ENCODE measurements at places on chromosomes 1 and 21.

- DNase-seq = no peak
These were observed 213.2 kb downstream of the USH2A start for GRCh38 chr1:216210081-216210480.

DNA sequence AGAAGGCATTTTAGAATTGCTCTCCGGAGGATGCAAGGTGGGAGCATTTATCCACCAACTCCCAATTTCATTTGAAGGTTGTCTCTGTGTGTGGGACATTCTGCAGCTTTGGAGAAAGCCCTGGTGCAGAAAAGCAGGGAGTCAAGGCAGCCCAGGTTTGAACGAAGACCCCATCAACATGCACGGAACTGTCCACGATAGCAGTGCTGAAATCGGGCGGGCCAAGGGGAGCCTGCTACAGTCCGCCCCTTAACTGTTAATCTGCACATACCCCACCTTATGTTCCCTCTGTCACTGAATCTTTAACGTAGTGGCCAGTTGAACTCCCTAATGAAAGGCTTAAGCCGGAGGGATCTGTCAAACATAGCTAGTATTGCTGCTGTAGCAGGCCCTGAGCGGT, 68.8 kb upstream of the C1orf174 start:
- no peak for DNase-seq

GRCh38 chr1:150168960-150169601, 19.4 kb downstream of the PLEKHO1 start:
- DNase-seq = peak; percentile 84

GRCh38 chr1:52098139-52098871, 42.2 kb downstream of the BTF3L4 start:
- DNase-seq = no peak

DNA sequence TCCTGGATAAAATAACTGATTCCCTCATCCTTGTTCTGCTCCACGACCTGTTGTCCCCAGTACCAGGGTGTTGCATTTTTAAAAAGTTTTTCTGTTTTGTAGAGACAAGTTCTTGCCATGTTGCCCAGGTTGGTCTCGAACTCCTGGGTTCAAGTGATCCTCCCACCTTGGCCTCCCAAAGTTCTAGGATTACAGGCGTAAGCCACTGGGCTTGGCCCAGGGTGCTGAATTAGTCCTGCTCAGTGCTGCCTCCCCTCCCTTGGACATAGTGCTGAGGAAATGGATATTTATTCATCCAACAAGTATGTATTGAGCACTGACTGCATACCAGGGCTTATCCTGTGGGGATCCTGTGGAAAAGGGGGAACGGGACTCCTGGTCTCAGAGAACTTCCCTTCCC, 126.4 kb downstream of the PTPRU start:
- no peak for DNase-seq

- peak; percentile 83 for DNase-seq
These were observed at the start of gene PSEN2 for GRCh38 chr1:226870401-226871279. TSS of gene PSEN2 (plus strand) at chr1:226870616. CDS start at chr1:226881908, 11,292 bp downstream.

- DNase-seq = no peak
These were observed 472 bp downstream of the DTL start for GRCh38 chr1:212035835-212036605.

DNA sequence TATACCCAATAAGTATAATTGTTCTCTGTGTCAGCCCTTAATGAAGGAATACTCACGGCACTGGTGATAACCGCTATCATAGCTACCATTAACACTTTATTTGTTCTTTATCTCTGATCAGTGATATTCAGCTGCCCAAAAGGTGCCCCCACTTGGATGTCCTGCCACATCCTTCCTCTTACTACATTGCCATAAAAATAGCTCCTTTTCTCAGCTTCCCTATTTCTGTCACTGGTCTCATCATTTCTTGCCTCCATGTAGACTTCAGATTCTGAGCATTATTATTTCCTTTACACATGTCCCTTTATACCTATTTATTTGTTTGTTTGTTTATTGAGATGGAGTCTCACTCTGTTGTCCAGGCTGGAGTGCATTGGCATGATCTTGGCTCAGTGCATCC, 2.7 kb upstream of the RAB29 start:
- DNase-seq = no peak

DNA sequence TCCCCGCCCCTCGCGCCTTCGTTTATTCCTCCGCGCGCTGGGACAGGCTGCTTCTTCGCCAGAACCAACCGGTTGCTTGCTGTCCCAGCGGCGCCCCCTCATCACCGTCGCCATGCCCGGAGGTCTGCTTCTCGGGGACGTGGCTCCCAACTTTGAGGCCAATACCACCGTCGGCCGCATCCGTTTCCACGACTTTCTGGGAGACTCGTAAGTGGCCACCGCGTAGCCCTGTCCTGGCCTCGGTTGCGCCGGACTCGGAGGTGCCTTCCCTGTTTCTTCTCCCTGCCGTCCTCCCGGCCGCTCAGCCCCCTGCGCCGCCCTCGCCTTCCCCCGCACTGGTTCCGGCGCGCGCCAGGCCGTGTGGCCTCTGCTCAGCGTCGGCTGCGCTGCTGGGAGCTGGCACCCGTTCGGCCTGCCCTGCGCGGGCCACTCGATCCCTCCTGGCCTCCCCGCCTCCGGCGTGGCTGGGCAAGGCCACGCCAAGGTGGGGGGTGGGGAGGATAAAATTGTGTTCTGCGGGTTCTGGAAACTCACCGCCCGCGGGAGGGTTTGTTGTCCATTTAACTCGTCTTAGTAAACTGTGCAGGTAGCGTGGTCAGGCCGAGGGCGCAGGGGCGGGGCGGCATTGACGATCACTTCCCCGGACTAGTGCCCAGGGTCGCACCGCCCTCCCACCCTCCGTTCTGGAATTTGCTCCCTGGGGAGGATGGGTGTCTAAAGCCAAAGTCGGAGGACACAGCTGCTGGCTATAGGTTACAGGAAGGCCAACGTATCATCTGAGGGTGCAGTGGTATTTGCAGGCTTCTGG, at the start of gene PRDX6:
PRDX6 (plus strand) TSS at position 50 of the 808 bp plus-strand sequence; CDS start at position 113, 63 bp downstream.
- DNase-seq = peak; percentile 61

- no peak for DNase-seq
These were observed 83.5 kb downstream of the SPATA46 start for GRCh38 chr1:162293073-162293692.

DNA sequence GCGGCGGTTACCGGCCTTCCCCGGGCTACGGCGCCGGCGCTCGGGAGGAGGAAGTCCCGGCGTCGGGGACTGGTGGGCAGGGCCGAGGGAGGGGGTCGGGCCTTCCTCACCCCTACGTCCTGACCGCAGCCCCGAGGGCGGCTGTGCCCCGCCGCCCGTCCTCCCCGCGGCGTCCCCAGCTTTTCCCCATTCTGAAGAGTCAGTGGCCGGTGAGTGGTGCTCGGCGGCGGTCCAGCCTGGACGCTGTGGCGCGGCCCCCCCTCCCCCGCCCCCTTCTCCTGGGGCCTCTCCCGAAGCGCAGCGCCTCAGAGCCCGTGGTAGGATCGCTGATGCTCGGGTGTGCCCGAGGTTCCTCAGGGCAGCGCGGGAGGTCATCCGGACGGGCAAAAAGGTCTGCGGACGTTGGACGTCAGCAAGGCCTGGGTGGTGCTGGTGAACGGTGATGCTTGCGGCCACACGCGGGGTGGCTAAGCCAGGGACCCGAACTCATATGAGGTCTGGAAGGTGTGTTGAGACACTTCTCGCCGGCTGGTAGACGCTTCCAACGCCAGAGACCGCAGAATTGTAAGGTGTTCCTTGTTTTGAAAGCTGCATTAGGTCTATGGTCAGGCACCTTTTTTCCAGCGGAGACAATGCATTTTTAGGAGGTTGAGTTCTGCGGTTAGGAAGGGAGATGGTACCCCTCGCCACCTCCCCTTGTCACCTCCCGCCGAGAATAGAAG, 725 bp downstream of the SLC25A33 start:
- no peak for DNase-seq

GRCh38 chr1:238955934-238956333, 430.4 kb upstream of the CHRM3 start:
- DNase-seq = no peak

- DNase-seq = no peak
These were observed 167.7 kb downstream of the SIPA1L2 start for GRCh38 chr1:232462213-232462612.

DNA sequence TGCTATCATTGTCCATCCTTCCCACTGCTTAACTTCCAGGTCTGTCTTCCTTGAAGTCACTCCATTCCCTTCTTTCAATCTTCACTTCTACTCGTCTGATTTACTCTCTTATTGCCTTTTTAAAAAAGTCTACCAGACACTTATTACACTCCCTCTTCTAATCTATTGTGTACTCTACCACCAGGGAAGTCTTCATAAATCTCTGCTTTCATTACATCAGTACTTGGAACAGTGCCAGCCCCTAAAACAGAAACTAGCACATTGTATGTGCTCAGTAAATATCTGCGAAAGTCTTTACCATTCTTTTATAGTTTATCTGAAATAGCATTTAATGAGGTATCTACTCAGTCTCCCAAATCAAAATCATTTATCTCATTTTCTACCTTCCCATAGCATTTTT, 236.4 kb downstream of the USH2A start:
- no peak for DNase-seq

DNA sequence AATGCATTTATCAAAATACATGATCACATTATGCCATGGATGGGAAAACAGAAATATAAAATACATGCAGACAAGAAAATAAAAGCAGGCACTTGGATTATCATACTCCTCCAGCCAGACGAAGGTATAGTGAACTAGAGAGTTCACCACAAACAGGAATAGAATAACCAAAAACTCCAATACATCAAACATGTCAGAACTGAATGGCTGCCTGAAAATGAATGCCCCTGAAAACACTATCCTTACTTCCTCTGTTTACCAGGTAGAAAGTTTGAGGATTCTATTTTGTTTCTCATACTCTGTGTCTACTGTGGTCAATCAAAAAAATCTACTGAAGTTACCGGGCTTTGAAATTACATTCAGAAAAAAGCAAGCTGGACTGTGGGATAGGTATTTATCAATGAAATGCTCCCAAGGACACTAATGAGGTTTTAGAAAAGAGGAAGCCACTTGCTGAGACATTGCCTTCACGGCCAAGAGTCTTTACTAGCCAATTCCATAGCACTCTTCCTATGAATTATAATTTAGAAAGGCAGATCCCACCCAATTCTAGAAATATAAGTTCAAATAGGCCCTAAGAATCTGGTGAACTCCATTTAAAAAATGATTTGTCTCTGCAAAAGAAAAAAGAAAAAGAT, 197.7 kb downstream of the SMYD3 start:
- DNase-seq = no peak

DNA sequence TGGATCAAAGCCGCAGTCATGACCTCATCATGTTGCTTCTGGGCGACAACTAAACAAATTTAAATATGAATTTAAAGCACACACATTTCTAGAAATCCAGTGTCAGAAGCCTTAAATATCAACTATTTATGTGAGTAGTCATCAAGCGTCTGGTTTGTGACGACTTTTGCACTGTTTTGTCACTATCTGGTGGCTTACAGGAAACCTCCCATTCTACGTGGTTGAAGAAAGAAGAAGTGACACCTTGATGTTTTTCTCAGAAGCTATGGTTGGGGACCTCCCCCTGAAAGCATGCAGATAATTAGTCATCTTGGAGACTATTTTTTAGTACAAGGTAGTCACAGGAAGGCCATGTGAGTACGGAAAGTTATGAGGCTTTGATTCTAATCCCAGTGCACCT, 58.5 kb downstream of the TENT5C start:
- no peak for DNase-seq

DNA sequence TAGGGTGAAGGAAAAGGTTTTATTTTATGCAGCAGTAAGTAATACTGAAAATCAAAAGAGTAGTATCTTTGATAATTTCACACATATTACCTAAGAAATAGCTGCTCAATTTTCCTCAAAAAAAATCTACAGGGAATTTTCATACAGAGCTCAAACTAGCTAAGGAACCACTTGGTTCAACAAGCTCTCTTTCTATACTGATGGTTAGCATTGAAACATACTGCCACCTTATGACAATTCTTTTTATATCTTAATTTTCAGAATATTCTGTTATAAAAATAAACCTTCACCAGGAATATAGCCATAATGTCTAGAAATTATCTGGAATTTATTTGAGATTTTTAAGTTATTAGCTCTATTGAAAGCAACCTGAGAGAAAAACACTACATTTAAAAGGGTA, 142.1 kb downstream of the DPYD start:
- no peak for DNase-seq

- no peak for DNase-seq
These were observed 11.8 kb upstream of the CGN start for GRCh38 chr1:151499365-151499764.

DNA sequence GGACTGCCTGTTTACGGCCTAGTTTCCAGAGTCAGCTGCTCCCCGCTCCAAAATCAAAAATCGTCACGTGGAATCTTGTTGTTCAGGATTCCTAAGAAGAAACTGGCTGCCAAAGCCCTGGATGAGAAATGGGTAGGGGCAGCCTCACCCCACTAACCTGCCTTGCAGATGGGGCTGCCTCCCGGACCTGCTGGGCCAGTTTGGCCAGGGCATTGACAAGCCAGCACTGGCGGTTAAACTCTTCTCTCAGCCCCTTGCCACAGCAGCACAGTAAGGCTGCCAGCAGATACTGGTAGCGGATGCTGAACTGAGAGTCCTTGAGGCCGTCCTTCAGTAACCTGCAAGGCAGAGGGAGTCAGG, 31.6 kb upstream of the PPP1R15B start:
- DNase-seq = no peak

- no peak for DNase-seq
These were observed 2.0 kb downstream of the TEKT2 start for GRCh38 chr1:36085686-36086526.

- DNase-seq = peak; percentile 98
These were observed at the start of gene RIIAD1 for GRCh38 chr1:151720974-151721787. TSS of gene RIIAD1 (plus strand) at chr1:151721522. CDS start at chr1:151721537, 15 bp downstream.

DNA sequence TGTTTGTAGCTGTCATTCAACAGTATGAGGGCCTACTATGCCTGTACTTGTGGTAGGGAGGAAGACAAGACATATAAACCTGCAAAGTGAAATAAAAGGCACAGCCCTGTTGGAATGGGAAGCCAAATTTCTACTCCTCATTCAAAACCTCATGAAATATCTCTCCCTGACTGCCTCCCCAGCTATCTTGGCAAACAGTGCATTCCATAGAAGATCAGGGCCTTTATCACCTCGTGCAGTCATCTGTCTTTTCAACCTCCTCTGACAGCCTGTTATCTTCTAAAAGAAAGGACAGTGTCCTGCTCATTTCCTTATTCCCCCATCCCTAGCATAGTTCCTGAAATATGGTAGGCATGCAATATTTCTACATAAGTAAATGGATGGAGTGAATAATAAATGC, 71.0 kb downstream of the SH3GLB1 start:
- DNase-seq = no peak

DNA sequence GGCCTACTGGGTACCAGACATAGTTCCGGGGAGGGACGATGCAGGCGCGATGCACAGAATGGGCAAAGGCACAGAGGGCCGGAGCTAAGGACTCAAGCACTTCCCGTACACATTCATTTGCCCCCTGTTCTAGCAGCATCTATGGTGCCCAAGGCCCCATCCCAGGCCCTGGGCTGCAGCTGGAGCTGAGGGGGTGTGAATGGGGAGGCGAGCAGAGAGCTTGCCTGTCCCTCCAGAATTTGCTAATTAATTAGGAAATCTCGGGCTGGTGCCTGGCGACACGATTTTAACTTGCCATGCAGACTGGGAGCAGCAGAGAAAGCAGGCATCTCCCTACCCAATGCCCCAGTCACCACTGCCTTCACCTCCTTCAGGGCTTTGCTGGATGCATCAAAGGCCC, 35.9 kb downstream of the EPHA2 start:
- DNase-seq = no peak

- no peak for DNase-seq
These were observed 28.0 kb downstream of the LMOD1 start for GRCh38 chr1:201918343-201918742.

GRCh38 chr1:62908168-62908695, 124.3 kb downstream of the ATG4C start:
- DNase-seq = no peak
